C1 segment of cervical spinal cord (tissue), 14 donors: ENCODE measurements at places on chromosomes 2 and 18.

GRCh38 chr2:177728399-177728765 lies 335.8 kb downstream of the AGPS start:
- DNase-seq = no peak

DNA sequence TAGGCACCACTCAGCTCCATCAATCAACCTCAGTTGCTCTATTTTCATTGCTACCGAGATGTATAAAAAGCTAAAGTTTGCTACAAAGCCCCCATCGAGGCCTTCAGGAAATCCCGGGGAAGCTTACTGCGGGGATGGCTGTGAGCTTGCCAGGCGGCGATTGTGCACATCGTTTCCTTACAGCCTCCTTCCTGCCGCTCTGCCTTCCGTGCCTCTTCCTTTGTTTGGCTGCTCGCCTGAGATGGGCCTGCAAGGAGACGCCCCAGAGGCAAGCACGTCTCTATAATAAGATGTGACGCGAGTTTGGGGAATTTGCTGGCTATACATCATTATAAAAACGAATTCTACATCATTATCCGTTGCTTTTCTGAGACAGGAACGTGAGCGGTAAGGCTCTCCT lies 41.6 kb downstream of the DHRS9 start:
- no peak for DNase-seq

- DNase-seq = no peak
Measured at GRCh38 chr2:209845666-209846065, 74.0 kb downstream of the UNC80 start.

- no peak for DNase-seq
Measured at GRCh38 chr18:78102135-78102534, 852.5 kb downstream of the GALR1 start.

DNA sequence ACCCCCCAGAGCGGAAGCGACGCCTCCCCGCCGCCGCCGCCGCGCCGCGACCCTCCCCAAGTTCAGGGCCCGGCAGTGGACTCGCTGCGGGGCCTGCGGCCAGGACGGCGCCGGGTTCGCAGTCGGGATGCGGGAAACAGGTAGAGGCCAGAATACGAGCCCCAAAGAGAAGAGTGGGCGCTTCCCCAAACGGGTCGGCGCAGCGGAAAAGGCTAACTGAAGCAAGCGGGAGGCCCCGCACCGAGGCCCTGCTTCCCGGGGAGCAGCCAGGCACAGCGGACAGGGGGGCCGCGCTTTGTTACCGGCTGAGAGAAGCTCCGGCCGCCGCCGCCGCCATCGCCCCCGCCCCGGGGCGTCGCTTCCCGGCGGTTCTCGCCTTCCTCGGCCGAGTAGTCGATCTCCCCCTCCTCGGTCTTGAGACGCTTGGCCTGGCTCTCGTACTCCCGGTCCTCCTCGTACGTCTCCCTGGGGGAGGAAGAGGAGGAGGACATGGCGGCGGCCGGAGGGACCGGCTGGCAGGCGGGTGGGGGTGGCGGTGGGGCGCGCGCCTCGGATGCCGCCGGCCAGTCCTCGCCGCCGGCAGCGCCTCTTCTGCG lies 494 bp downstream of the HNRNPLL start:
- DNase-seq = peak; percentile 87

- no peak for DNase-seq
Measured at GRCh38 chr2:102110171-102110570, 32.4 kb upstream of the IL1R1 start.

DNA sequence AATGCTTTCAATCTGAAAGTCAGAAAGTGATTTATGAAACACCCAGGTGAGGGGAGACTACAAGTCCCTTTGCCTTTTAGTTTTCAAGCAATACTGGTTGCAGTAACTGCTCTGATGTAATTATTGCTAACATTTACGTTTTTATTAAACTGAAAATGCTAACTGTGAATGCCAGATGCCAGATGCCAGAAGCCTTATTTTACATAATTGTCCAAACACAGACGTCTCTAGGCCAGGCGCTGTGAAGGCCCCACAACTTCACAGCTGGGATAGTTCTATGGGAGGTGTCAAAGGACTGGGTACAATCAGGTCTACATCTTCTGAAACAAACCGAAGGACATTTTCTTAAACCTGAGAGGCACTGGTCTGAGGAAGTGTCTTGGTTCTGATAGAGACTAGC lies 27.5 kb upstream of the MSGN1 start:
- DNase-seq = no peak

- no peak for DNase-seq
Measured at GRCh38 chr2:45345331-45346234, 265.5 kb downstream of the SRBD1 start.

DNA sequence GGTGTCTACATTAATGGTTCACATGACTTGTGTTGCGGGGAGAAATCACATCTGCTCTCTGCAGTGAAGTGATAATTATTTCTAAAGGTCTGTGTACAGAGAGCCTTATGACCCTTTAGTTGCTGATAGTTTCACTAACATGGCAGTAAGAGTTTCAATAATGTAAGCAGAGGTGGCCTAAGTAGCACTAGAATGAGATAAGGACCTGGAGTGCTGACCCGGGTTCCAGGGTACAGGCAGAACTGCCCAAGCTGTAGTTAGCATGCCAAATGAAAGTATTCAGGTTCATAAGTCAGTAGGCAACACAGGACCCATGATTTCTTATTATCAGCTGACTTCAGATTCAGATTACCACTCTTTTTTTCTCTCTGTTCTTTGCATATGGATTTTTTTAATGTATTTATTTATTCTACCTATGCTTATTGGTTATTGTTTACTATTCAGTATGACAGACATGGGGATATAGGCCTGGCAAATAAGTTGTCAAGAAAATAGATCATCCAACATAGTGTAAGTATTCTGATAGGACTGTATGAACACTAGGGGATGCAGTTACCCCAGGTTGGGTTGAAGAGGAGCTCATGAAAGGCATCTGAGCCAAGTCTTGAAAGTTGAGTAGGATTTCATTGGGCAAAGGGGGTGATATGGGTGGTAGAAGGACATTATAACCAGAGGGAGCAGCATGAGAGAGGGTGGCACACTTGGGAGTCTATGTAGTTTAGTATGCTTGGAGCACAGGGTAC lies 105.2 kb downstream of the CCDC85A start:
- no peak for DNase-seq

DNA sequence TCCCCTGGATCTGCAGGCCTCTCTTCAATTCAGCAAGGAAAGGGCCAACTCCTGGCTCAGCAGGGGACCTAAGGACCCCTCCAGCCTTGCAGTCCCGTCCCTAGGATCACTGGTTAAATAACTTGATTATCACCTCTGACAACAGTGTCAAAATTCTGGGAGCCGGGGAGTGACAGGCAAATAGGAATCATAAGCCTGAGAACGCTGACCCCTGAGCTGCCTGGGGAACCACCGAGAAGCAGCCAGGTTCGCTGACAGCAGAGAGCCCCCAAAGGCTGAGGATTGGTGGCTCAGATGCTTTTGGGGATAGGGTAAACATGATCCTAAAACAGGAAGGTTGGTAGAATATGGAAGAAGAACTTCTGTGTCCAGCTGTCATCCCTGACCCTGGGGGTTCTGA lies 17.5 kb upstream of the TNS1 start:
- no peak for DNase-seq

DNA sequence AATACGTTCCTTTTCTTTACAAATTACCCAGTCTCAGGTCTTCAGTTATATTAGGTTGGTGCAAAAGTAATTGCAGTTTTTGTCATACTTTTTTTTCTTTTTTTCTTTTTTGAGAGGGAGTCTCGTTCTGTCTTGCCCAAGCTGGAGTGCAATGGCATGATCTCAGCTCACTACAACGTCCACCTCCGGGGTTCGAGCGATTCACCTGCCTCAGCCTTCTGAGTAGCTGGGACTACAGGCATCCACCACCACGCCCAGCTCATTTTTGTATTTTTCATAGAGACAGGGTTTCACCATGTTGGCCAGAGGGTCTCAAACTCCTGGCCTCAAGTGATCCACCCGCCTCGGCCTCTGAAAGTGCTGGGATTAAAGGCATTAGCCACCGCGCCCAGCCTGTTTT lies 43.8 kb upstream of the ASAP2 start:
- no peak for DNase-seq

- no peak for DNase-seq
Measured at GRCh38 chr2:57892920-57893319, 153.7 kb upstream of the VRK2 start.

DNA sequence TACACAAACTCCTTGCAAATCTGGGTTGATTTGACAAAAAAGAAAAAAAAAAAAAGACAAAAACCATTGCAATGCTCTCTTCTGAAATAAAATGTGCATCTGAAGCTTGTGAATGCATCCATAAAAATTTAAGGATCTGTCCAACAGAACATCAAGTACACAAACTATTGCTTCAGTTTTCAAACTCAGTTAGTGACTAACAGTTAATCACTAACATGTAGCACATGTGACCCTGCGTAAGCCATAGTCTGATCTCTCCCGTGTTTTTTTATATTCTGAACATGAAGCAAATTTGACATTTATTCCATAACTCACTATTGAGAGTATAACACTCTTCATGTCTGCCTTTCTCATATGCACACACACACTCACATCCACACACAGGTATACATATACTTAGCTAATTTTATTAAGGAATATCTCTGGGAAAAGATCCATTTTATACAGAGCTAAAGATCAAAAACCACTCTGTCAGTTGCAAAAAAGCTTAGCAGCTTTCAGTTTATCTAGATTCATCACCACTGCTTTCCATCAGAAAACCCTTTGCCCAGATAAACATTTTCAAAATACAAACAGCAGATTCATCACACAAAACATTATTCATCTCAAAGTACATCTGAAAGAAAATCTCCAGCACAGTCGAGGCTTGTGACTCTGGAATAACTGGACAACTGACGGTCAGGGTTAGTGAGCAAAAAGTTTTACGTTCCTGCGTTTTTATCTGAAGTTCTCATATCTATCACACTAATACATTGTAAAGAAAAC lies 1000.4 kb upstream of the ACVR2A start:
- no peak for DNase-seq

DNA sequence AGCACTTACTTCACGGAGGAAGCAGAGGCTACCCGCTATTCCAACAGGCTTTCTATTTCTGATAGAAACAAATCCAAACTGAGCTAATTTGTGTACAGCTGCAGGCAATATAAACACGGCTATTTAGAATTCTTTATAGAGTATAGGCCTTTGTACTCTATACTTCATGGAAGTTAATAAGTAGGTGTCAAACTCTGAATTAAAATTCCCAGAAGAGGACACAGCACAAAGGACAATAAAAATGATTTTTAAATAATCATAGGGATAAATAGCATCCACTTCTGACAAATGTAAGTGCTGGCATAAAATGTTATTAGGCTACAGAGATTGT lies 261.5 kb downstream of the AFF3 start:
- no peak for DNase-seq

- no peak for DNase-seq
Measured at GRCh38 chr2:7962161-7962560, 719.7 kb upstream of the ID2 start.

DNA sequence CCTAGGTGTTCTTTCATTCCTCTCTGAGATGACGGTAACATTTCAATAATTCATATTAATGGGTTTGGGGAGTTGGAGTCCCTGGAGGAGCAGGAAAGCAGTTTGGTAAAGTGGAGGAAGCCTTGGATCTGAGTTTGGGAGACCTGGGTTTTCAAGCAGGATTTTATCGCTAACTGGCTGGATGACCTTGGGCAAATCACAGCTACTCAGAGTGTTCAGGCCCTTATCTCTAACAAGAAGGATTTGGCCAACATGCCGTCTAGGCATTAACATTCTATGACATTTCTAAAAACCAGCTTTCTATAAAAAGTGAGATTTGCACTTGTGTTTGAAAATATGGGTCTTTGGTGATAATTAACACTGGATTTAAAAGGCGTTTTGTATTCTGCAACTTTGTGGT lies 59.7 kb upstream of the MEX3C start:
- DNase-seq = no peak

- DNase-seq = no peak
Measured at GRCh38 chr18:41599466-41599865, 355.6 kb upstream of the PIK3C3 start.

- DNase-seq = no peak
Measured at GRCh38 chr18:43965691-43966090, 688.4 kb upstream of the SYT4 start.

- no peak for DNase-seq
Measured at GRCh38 chr2:238082827-238083226, 17.3 kb upstream of the ESPNL start.

- DNase-seq = no peak
Measured at GRCh38 chr2:209578394-209579001, 154.7 kb downstream of the MAP2 start.
